Right cardiac atrium (tissue), 5 donors: ENCODE measurements at places on chromosomes 16 and 17.

GRCh38 chr17:12918142-12918541 is 99.7 kb downstream of the ELAC2 start:
- no peak for DNase-seq

- no peak for DNase-seq
Observed at GRCh38 chr17:21549107-21549687, 143.1 kb upstream of the KCNJ18 start.

DNA sequence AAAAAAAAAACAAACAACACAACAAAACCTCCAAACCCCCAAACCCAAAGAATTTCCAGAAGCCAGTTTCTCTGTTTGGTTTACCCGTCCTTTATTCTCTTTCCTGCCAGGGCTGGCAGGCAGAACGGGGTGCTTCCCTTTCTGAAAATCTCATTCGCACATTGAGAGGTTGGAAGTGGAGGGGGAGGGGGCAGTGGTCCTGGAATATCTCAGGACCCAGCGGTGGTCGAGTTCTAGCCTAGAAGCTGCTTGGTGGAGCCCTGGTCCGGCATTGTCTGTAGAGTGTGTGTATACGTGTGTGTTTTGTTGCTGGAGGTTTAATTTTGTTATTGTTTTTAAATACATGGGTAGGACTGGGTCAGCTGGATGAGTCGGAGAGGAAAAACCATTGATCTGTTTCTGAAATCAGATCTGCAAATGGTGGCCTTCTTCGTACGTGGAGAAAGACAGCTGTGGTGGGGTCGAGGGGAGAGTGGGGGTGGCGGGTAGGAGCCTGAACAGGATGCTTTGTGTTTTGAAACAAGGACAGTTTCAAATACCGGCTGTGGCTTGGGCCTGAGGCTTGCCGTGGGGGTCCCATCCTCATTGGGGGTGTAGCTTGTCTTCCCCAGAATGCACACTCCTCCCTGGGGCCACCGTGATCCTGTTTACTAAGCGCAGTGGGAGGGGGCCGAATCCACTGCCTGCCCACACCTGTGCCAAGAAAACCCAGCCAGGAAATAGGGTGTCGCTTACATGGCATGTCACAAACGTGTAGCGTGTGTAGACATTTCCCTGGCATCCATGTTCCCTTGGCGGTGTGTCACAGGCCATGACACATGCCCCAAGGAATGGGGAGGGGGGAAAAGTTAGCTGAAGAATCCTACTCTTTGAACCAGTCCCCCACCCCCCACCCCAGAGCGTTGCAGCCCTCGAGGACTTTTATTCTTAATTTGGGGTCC is 1.6 kb downstream of the CMIP start:
- peak; percentile 45 for DNase-seq

- no peak for DNase-seq
Observed at GRCh38 chr17:44995436-44996001, 27.4 kb upstream of the C1QL1 start.

DNA sequence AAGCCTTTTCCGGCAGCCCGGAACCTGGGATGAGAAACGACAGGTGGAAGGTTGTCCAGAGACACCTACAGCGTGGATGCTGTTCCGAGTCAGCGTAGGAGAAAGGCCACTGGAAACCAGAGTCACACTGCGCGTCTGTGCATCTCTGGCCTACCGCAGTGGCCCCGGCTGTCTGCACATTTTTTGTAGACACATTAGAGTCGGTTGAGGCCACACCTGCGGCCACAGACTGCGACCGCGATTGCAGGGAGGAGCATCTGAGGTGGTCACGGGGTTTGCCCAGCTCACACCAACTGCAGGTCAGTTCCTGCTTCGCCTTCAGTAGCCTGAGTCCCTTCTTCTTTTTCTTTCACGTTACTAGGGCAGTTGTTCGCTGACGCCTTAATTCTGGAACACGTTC is 52.4 kb downstream of the WDR45B start:
- no peak for DNase-seq

DNA sequence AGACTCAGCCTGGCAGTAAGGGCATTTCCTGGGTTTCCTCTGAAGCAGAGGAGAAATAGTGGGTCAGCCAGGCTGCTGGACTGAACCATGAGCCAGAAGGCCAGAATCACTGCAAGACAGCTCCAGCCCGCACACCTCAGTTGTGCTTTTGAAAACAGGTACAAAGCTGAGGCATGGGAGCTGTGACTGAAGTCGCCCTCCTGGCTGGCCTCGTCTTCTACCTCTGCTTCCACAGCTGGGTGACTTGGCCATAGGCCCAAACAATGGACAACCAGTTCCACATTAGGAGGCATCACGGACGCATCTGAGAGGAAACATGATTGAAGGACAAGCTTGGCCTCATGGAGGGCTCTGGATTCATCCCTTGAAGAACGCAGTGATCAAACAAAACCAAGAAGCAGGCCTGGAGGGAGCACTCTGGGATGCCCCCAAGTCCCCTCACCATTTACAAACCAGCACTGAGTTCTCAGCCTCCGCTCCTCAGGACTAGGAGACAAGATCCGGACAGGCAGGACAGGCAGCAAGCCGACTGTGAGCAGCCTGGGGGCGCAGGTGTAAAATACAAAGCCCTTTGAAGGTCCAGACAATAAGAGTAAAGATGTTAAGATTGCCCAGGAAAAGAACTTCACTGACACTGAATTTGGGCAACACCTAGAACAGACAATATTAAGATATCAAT is 68.7 kb downstream of the N4BP1 start:
- no peak for DNase-seq

DNA sequence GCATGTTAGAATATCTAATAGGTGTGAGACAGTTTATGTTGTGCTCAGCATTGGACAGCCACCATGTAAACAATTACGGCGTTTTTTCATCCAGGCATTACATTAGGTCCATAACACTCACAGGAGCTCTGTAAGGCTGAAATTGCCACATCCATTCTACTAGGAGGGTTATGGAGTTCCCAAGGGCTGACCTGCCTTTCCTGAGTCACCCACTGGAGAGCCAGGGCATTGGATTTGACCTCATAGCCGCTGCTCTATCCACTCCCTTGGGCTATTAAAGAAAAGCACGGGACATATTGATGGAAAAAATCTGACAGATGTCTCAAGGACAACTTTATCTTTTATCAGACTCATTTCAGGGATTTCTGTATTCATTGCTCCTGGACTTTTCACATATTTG is 306.3 kb upstream of the HSBP1 start:
- no peak for DNase-seq
